ENCODE measurements at places on chromosomes 5 and 9.

DNA sequence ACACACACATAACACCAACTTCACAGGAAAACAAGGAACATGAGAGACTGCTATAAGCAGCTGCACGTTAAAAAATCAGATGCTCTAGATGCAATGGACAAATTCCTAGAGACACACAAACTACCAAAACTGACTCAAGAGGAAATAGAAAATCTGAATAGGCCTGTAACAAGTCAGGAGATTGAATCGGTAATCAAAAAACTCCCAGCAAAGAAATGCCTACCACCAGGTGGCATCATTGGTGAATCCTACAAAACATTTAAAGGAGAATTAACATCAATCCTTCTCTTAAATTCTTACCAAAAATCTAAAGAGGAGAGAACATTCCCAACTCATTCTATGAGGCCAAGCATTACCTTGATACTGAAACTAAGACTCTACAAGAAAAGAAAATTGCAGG, 54.9 kb downstream of the NDST1 start:
- DNase-seq, result no peak

GRCh38 chr5:133129950-133130349, 78.1 kb downstream of the HSPA4 start:
- no peak for DNase-seq

- DNase-seq, result no peak
Observed at GRCh38 chr5:20605732-20606525, 617.9 kb upstream of the CDH18 start.

- DNase-seq, result no peak
Observed at GRCh38 chr5:53603009-53603687, 42.7 kb downstream of the NDUFS4 start.

DNA sequence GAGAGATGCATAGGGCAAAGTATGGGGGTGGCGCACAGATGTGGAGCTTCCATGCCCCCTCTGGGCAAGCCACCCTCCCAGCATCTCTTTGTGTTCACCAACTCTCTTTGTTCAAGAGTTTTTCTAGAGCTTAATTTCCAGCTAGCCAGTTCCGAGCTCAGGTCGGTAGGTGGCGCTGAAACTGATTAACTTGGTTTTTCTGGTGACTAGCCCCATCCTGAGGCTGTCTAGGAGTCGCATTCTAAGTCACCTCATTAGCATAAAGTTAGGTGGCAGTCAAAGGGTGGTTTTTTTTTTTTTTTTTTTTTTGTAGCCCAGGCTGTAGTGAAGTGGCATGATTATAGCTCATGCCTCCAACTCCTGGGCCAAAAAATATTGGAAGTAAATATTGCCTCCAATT, 476.4 kb downstream of the KDM4C start:
- DNase-seq, result peak; percentile 3

Data from stimulated activated CD4-positive, alpha-beta T cell treated with anti-CD3 and anti-CD28 coated beads, Interleukin-4, amount 100 ng/mL, for 1 hour (primary cell).